CD4-positive, alpha-beta T cell treated with Interferon gamma for 1 hour (primary cell): ENCODE measurements at places on chromosomes 7 and 10.

GRCh38 chr10:10492420-10492819 is 525.3 kb upstream of the CELF2 start:
- no peak for DNase-seq

GRCh38 chr10:126907423-126907970 is 2.3 kb downstream of the DOCK1 start:
- DNase-seq: no peak

DNA sequence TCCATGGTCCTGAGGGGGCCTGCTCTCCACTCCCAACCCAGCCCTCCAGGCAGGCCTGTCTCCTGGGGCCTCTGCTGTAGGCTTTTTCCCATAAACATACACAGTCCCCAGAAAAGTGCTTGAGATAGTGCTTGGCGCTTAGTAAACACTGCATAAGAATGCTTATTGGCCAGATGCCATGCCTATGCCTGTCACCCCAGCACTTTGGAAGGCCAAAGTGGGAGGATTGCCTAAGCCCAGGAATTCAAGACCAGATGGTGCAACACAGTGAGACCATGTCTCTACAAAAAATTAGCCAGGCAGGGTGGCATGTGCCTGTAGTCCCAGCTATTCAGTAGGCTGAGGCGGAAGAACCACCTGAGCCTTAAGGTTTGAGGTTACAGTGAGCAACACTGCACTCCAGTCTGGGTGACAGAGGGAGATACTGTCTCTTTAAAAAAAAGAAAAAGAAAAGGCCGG is 24.6 kb upstream of the ASL start:
- DNase-seq: no peak

GRCh38 chr10:50291261-50291850 is 40.0 kb upstream of the ASAH2 start:
- no peak for DNase-seq

DNA sequence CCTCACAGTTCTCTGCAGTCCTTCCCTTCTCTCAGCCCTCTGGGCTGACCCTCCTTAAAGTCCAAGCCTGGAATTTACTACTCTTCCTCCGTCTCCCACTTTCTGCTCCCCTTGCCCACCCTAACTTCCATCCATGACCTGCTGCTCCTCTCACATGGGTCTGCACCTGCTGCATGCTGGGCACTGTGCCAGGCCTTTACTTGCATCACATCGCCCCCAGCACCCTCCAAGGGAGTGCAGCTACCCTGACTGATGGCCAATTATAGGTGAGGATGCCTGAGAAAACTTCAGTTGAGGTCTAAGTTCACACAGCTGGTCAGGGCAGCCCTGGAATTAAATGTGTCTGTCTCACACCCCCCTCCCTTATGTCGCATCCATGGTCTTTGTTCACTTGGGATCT is 53.6 kb upstream of the ZPBP start:
- DNase-seq: no peak

DNA sequence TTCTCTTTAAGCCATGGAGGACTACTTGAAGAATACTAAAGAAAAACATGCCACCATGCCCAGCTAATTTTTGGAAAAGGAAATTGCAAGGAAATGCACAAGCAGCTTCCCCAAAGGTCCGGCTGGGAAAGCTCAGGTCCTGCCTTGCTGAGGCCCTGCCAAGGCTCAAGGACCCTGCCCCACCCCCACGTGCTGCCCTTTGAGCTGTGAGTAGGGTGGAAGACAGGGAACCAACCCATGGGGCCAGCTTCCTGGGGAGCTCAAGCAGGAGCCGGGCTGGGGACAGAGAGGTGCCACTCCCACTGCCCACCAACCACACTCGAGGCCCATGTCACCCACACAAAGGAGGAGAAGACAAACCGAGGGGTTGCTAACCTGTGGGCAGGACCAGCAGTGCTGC is 78.2 kb downstream of the SLIT1 start:
- DNase-seq: no peak

- DNase-seq: no peak
Measured at GRCh38 chr10:96377816-96378294, 19.1 kb upstream of the OPALIN start.

- no peak for DNase-seq
Measured at GRCh38 chr10:6145166-6145987, 56.5 kb downstream of the RBM17 start.

GRCh38 chr10:93245147-93245546 is 171.5 kb downstream of the CYP26A1 start:
- no peak for DNase-seq

DNA sequence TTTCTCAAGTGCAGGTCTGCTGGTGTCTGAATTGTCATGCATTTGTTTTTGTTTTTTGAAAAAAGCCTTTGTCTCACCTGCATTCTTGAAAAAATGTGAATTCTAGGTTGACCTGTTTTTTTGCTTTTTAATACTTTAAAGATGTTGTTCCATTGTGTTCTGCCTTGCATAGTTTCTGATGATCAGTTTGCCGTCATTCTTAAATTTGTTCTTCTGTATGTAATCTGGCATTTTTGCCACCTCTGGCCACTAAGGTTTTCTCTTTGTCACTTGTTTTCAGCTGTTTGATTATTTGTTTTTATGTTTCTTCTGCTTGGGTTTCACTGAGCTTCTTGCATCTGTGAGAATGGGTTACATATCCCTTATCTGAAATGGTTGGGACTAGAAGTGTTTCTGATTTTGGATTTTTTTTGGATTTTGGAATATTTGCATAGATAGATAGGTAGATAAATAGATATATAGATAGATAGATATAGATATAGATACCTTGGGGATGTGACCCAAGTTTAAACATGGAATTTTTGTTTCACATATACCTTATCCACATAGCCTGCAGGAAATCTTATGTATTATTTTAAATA is 16.5 kb downstream of the MGMT start:
- DNase-seq: no peak

DNA sequence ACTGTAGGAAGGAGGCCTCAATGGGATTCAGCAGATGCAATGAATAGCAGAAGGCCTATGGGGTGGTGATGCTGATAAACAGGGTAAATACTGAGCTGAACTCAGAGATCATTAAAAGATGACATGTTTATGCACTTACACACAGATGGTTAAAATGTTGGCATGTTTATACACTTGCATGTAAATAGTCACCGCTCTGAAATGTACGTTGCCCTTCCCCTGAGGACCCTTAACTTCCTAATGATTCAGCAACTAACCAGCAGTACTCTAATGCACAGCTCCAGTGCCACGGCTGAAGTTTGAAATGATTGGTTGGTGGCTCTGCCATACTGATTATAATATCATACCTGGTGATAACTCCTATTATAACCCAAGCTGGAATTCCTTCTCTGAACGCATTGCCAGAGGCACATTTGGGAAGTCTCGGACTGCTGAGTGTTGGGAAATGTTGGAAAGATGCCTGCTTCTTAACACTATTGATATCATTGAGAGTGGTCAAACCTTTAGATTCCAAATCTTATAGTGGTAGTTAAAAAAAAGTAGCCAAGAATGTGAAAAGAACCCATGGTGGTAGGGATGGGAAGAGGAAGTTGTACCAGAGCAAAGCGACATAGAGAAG is 3.7 kb upstream of the CAV1 start:
- DNase-seq: no peak

DNA sequence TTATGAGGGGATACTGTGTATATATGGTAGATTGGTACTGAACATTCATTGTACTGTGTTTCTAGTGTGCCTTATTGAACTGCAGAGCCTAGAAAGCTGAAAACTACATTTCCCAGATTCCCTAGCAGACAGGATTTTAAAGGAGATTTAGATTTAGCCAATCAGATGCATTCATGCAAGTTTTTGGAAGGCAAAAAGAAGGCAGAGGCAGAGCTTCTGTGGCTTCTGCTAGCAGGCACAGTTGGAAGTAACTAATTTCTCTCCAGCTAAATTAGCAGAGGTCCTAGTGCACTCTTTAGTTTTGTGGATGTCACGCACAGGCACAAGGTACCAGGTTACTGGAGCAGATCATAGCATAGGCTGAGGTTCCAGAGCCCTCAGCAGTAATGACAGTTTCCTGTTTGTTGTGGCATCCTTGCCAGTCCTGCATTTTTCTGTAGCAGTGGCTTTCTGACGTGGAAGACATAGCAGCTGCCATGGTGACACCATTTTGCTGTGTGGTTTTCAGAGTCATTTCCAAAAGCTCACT is 83.7 kb upstream of the CCDC71L start:
- no peak for DNase-seq

DNA sequence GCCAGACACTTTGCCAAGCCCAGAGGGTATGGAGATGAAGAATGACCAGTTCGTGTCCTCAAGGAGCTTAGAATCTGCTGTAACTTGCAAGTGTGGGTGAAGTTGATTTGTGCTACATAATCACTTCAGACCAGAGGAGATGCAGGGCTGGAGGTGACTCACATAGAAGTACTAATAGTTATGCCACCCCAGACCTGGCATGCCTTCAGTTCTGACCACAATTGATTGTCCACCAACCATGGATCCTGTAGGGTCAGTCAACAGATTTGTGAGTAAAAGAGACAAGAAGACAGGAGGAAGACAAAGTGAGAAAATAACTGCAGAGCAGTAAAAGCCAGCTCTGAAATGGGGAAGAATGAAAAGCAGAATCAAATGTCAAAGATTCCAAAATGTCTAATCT is 51.2 kb upstream of the BMPER start:
- DNase-seq: no peak

- DNase-seq: peak; percentile 9
Measured at GRCh38 chr7:117127585-117128168, 174.4 kb downstream of the ST7 start.

GRCh38 chr10:100968863-100969186 is 479 bp upstream of the SEMA4G start:
- DNase-seq: no peak

GRCh38 chr7:158302274-158303070 is 285.2 kb downstream of the PTPRN2 start:
- DNase-seq: no peak

DNA sequence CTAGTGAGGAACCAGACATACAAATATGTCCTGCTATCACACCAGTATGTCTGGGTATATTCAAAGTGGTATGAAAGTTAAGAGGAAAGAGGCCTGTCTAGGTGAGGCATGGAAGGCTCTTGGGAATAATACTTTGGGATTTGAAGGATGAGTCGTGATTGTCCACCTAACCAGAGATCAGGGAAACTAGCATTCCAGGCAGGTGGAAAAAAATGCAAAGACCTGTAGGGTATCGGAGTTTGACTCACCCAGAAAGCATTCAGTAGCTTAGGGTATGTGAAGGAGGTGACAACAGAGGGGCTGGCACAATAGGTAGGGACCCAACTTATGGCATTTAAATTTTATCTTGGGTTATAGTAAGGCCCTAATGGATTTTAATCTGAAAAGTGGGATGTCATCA is 950 bp upstream of the GCC1 start:
- no peak for DNase-seq

DNA sequence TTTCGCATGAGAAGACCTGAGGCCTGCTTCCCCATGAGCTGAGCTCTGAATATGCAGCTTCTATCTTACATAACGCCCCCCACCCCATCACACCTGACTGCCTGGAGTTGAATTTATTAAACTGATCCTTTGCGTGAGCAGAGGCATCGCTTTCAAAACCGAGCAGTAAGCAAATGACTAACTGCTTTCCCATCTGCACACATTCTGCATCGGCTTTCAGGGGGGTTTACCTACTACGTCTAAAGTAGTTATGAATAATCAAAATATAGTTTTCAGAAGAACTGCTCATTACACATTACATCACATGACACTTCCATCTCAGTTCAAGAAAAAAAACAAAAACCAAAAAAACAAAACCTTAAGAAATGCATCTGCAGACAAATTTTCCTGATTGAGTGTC is 54.7 kb upstream of the EGR2 start:
- no peak for DNase-seq

DNA sequence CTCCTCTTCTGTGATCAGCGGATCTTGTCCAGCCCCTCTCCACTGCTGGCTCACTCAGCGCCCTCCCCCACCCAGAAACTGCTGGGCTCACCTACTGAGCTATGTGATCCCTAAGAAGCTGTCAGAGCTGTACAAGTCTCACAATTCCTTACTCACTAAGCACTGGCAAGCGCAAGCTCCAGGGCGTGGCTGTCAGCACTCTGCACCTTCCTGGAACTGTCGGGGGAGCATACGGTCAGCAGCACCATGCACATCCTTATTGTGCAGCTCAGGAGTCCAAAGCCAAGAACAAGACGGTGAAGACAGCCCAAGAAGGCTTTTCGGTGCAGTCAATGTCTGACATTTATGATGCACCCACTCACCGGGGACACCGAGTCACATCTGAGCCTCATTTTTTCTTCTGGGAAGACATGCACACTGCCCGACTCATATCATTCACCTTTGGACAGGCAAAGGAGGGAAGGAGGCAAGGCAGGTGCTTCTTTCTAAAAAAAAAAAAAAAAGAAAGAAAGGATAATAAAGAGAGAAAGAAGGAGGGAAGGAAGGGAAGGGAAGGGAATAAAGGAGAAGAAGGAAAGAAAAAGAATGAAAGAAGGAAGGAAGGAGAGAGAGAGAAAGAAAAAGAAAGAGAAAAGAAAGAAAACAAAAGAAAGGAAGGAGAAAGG is 56.3 kb downstream of the ASB13 start:
- DNase-seq: no peak

GRCh38 chr7:127578711-127579275 is 6.6 kb downstream of the GCC1 start:
- DNase-seq: no peak
